Foreskin keratinocyte (primary cell): ENCODE measurements at places on chromosomes 1 and 21.

DNA sequence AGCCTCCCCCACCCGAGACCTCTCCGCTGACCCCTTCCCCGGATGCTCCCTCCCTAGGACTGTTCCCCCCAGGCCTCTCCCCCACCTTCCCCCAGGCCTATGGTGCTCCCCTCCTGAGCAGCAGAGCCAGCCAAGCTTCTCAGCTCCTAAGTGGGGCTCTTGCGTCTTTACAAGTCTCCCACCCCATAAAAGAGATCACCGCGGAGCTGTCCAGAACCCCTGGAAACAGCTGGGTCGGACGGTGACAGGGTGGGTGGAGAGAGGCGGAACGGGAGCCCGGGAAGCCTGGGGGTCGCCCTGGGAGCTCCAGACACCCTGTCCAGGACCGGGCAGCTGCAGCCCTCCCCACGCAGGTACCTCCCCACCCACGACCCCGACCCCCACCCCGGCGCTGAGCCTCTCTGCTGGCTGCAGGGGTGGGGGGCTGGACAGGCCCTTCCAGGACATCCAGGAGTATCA is 61.2 kb downstream of the WNT9A start:
- no peak for DNase-seq

DNA sequence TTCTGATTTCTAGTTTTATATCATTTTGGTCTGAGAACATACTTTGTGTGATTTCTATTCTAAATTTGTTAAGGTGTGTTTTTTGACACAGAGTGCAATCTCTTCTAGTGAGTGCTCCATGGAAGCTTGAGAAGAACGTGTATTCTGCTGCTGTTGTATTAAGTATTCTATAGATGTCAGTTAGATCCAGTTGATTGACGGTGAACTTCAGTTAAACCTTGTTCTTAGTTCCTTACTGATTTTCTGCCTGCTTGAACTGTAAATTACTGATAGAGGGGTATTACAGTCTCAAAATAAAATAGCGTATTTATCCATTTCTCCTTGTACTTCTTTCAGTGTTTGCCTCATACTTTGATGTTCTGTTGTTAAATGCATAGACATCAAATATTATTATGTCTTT is 248.1 kb upstream of the GREM2 start:
- no peak for DNase-seq

GRCh38 chr1:230982696-230983095 is 3.8 kb downstream of the ARV1 start:
- no peak for DNase-seq

DNA sequence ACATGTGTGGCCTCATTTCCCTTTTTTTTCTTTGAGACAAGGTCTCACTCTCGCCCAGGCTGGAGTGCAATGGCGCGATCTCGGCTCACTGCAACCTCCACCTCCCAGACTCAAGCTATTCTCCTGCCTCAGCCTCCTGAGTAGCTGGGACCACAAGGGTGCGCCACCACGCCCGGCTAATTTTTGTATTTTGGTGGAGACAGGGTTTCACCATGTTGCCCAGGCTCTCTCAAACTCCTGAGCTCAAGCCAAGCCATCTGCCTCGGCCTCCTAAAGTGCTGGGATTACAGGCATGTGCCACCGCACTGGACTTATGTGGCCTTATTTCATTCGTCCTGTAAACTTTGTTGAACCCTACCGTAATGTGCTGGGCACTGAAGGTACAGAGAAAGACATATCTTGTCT is 569 bp upstream of the WARS2 start:
- no peak for DNase-seq

- DNase-seq: no peak
Measured at GRCh38 chr1:207983044-207983635, 72.2 kb upstream of the CD34 start.

- DNase-seq: no peak
Measured at GRCh38 chr1:22553104-22553880, 10.0 kb upstream of the EPHA8 start.

DNA sequence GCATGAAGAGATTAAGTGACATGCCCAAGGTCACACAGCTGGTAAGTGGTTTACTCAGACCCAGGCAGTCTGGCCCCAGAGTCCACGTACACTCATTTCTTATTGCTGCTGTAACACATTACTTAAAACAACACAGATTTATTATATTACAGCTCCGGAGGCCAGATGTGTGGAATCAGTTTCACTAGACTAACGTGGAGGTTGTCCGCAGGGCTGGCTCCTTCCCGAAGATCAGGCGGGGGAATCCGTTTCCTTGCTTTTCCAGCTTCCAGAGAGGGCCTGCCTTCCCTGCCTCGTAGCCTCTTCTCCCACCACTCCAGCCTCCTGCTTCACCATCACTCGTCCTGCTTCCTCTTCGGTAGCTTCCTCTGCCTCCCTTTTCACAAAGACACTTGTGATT is 81.2 kb downstream of the KCNN3 start:
- no peak for DNase-seq
